Effector memory CD8-positive, alpha-beta T cell (primary cell): ENCODE measurements at places on chromosomes 5 and 9.

DNA sequence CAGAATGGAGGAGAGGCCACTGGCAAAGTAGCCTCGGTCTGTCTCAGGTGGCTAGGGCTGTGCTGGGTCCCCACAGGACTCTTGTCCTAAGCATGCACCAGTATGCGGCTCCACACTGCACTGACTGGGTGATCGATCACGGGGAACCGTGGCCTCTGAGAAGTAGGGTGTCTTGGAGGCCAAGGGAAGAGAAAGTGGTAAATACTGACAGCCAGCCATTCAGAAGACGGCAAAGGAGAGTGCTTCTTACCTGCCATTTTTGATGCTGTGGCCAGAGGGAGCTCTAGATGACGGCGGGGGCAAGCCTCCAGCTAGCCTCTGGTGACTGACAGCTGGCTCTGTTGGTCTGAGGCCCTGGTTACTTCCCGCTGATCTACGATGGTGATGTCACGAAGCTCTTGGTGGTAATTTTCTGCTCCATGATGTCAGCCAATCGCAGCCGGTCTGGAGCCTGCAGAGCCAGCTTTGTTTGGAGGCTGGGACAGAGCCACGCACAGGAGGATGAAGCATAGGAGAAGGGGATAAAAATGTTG, 40.4 kb upstream of the GADD45G start:
- DNase-seq: no peak

GRCh38 chr5:149378241-149378820, 761 bp downstream of the IL17B start:
- no peak for DNase-seq

DNA sequence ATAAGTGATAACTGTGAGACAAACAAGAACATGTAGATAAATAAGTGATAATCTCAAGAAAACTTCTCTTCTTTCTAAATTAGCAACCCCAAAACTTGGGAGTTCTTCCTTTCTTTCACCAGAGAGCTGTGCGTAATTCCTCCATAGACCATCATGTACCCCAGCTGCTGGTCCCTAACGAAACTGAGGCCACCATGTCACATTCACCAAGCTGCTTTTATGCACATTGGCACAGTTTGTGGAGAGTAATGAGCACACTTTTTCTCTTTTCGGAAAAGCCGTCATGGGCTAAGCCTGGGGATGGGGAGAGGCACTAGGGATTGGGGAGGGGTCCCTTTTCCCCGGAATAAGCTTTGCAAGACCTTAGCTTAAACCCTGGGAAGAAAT, 561.4 kb downstream of the BNC2 start:
- DNase-seq: no peak

DNA sequence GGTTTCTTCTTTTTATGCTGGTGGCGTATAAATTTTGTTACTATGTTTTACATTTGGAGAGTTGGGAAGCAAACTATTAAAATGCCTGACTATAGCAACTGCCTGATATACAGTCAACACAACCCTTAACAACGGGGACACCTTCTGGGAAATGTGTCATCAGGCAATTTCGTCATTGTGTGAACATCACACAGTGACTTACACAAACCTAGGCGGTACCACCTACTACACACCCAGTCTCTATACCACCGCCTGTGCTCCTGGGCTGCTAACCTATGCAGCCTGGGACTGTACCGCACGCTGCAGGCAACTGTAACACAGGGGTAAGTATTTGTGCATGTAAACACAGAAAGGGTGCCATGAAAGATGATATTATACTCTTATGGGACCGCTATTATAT, 1.3 kb upstream of the CDHR2 start:
- DNase-seq: no peak

DNA sequence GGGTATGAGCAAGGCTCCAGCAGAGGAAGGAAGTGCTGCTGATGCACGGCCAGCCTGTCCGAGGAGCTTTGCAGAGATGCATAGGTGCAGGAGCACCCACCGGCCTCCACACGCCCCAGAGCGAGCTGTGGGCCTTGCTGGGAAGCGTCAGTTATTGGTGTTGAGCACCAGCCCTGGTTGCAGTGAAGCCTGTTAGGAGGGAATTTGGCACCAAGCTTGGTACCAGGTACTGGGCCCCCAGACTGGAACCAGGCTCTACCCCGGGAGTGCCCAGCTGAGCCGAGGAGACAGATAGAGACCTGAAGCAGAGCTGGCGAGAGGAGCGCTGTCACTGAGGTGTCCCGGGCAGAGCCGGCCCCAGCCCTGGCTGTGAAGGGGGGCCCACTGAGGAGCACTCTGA, 5.2 kb downstream of the TCF7 start:
- DNase-seq: no peak

DNA sequence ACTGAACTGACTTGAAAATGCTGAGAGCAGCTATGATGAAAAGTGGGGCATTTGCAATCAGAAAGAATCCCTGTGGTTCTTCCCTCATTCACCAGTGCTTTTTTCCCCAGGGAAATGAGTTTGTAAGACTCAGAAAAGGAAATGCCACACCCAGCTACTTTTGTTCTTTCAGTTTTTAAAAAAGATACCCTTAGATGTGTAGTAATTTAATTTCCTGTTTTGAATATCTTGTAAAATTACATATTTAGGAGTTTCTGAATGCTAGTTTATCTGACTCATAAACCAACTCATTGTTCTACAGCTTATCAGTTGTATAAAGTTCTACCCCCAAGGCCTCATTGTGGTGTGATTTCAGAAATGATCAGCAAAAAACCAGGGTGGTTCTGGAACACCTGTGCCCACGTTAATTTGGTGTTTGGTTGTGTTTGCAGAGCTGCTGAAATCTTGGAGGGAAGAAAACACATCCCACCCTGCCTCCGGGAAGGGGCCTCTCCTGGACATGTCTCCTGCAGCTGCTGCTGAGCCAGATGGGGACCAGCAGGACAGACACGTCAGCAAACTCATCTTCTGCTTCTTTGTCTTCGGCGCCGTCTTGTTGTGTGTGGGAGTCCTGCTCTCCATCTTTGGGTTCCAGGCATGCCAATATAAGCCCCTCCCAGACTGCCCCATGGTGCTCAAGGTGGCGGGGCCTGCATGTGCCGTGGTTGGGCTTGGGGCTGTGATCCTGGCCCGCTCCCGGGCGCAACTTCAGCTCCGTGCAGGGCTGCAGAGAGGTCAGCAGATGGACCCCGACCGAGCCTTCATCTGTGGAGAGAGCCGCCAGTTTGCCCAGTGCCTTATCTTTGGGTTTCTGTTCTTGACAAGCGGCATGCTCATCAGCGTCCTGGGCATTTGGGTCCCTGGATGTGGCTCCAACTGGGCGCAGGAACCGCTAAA, 2.8 kb downstream of the TMEM171 start:
- DNase-seq: no peak

DNA sequence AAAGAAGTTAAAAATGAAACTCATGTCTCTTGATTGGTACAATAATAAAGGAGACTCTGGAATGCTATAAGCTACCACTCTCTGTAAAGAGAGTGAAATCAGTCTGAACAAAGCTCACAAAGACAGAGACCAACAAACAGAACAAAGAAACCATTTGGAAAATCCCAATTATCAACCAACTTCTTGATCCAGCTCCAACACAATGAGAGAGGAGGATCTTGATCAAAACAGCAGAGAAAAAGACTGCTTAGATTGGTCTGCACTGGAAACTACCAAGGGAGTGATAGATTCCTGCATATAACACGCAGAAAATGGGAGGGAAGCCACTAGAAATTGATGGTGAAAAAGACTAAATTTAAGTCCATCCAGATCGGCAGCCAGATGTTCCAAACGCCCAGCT, 23.1 kb upstream of the RNF38 start:
- no peak for DNase-seq

DNA sequence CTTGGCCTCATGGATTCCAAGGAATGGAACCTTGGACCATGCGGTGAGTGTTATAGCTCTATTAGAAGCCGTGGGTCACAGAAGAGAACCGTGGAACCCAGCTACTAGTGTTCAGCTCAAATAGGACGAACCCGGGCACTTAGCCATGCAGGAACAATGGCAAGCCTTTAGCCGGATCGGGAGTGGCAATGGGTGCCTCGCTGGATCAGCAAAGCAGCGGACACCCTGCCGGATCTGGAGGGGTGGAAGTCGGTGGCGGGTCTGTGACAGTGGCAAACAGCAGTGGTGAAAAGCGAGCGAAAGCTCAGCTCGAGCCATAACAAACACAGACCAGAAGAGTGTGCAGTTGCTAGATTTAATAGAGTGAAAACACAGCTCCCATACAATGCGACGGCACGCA, 2.4 kb upstream of the CDO1 start:
- no peak for DNase-seq

- DNase-seq: no peak
These were observed 167.6 kb downstream of the TMEM38B start for GRCh38 chr9:105861972-105862371.

DNA sequence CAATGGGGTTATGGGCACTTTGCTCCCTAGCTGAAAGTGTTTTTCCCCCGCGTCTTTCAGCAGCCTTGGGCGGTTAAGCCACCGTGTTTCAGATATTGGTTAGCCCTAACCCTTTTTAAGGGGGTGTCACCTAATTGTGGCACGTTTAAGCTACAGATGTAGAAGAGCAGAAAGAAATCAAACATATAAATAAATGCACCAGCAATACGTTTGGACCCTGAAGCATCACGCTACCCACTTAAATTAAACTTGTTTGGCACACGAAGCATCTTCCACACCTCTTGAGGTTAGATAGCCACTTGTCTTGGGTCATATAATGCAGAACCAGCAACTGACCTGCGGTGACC, 768 bp downstream of the YTHDC2 start:
- no peak for DNase-seq
